ENCODE measurements at places on chromosomes 12 and 14. TPM values are rescaled to one million over a fixed set of nuclear protein-coding genes. Genes with fewer than 3 reads are reported as not detected.

DNA sequence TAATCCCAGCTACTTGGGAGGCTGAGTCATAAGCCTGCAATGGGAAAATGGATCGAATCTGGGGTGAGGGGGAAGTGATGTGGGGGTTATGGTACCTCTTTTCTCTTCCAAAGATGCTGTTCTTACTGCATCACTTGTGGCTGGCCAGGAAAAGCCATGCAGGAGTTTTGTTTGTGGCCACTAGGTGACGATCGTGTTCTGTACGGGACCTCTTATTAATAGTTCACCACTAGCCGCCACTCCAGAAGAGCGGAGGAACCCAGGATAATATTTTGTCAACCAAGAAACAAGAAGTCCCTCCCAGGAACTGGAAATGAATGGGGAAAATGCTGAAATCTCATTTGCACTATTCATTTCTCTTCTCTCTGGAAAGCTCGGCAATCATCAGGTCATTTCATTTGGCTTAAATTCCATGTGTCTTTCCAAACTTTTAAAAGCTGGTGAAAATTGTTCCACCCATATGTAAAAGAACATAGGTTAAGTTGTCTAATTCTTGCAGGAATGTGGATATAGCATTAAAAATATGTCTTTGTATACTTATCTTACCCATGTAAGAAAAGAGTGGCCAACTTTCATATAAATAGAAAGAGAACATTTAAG, 8.9 kb downstream of the GPR65 start:
- peak; percentile 67 for DNase-seq

NABP2 gene
- 28.2 TPM for polyA plus RNA-seq

KRT3 gene
- polyA plus RNA-seq, result not detected

SRRM4 gene
- polyA plus RNA-seq, result 0.04 TPM

INHBC gene
- polyA plus RNA-seq, result 0.22 TPM

GRCh38 chr12:64682572-64683277, 72.4 kb downstream of the RASSF3 start:
- DNase-seq, result peak; percentile 80

DNA sequence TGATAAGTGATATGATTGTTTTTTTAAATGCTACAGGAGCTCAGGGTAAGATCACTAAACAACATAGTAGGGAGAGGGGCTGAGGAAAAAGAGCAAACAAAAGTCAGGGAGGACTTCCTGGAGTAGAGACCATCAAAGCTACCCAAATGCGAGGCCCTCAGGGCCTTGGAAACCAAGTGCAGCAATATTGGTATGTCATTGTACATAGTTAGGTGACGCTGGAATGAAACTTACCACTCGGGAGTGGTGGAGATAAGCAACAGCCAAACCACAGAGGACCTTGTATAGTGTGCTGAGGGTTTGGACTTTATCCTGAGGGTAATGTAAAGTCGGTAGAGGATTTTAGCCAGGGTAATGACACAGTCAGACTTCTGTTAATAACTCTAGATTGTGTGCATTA, 13.8 kb downstream of the KITLG start:
- no peak for DNase-seq

GRCh38 chr12:2198005-2198501, 145.3 kb downstream of the CACNA1C start:
- no peak for DNase-seq

GRCh38 chr14:68145539-68145938, 326.0 kb downstream of the RAD51B start:
- DNase-seq, result no peak

CNTN1 gene
- 33.9 TPM for polyA plus RNA-seq

CMA1 gene
- polyA plus RNA-seq, result not detected

BCL2L14 gene
- 1.3 TPM for polyA plus RNA-seq

MUCL1 gene
- not detected for polyA plus RNA-seq

- peak; percentile 3 for DNase-seq
These were observed 131.8 kb upstream of the USP15 start for GRCh38 chr12:62128175-62128975.

TBC1D30 gene
- polyA plus RNA-seq, result 5.7 TPM

BDKRB2 gene
- polyA plus RNA-seq, result 3.7 TPM

GTF2A1 gene
- 39.3 TPM for polyA plus RNA-seq

DNA sequence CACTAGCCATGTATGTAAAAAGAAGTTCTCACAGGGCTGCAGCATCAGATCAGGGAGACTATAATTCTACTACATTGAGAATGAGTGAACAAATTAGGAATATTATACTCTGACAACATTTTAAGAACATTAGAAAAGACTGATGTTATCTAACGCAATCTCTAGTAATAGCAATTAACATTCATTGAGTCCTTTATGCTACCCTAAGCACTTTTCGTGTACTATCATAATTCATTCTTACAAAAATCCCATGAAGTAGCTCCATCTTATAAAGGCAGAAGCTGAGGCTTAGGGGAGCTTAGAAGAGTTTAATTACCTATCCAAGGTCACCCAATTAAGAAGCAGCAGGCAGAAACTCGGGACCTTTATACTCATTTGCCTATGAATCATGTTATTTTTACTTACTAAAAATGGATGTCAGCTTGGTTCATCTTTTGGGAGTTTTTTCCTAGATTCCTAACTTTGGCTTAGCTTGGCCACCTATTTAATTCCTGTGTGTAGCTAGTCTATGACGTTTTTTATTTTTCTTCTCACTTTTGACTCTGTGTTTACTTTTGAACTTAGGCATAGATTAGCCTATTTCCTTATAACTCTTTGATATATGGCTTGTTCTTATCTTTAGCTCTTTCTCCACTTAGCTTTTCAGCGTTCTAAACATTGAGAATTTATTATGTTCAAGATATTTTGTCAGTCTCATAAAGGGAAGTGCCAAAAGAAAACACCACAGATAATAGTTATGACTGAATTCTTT, 333.5 kb upstream of the DCN start:
- no peak for DNase-seq

DNA sequence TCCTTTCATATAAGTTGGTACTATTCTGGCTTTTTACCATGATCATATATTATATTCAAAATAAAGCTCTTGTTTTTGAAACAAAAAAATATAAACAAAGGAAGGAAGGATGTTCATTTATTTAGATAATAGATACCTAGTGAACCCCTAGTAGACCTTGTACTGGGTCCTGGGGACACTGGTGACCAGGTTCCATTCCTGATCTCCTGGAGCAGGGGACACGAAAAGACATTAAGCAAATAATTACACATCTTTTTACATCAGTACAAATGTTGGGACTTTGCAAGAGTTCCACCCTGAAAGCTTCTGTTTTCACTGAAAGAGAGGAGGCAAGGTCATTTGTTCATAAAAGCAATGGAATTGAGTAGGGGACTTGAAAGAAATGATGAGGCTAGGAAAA, 49.3 kb upstream of the SLC38A4 start:
- DNase-seq, result no peak

MYO1H gene
- polyA plus RNA-seq, result 1.5 TPM

DNA sequence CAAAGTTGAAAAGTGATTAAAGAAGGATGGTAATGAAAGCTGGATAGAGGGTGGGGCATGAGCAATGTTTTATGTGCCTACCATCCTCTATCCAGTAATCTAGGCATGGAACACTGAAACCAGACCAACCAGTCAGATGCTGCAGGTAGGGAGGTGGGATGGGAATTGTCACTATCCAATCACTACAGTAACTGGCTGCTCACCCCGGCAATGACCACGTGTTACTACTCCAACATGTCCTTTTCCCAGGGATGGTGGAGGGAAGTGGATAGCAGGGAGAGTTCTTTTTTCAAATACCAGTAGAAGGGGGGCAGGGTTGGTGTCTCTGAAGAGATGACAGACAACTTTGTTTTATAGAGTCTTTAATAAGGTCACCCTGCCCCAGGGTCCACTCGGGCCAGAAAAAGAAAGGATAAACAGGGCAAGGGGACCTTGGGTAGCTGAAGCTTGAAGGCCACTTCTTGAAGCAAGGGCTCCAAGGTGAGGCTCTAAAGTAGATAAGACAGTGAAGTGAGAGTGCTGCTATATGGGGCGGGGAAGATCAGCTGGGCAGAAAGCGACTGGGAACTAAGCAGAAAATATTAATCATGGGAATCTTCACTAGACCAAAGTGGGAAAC, 14.7 kb upstream of the CDH24 start:
- no peak for DNase-seq

DNA sequence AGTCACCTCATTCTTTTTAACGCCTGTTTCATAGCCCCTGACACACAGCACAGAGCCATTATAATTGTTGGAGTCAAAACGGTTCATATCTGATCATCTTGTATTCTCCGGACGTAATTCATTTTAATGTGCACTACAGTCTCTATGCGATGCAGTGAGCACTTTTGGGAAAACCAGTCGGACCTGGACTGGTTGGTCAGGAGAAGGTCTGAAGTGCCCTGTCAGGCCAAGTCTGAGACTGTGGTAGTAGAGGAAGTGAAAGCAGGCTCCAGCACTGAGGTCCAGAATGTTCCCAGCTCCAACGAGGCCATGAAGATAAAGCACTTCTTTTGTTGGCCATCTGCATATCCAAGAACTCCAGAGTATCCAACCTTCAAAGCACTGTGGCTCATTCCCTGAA, 117.1 kb upstream of the NCOR2 start:
- no peak for DNase-seq

- DNase-seq, result no peak
These were observed 16.0 kb downstream of the ANKRD9 start for GRCh38 chr14:102493585-102493984.

- DNase-seq, result no peak
These were observed 36.2 kb downstream of the VDR start for GRCh38 chr12:47868552-47869031.

DNA sequence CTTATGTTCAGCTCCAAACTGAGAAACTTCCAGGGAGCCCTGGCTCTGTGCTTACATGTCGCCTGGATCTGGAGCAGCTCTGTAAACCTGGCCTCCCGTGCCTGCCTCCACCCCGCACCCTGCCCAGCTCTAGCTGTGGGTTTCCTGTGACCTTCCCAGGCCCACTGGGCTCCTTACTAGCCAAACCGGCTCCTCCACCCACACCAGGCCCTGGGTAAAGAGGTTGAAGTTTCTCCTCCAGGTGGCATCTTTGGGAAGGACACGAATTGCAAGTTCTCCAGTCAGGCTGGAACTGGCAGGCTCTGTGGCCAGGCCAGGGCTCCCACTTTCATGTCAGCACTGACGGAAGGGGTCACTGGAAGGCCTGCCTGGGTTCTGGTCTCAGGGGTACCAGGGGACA, 60.9 kb upstream of the ZFP36L1 start:
- DNase-seq, result no peak

RHOJ gene
- polyA plus RNA-seq, result 19.9 TPM

DRAM1 gene
- 20.9 TPM for polyA plus RNA-seq

GRCh38 chr14:23173031-23173430, 10.4 kb downstream of the SLC7A8 start:
- DNase-seq, result no peak

MAP3K9 gene
- polyA plus RNA-seq, result 3.8 TPM

- no peak for DNase-seq
These were observed 14.0 kb upstream of the TRPV4 start for GRCh38 chr12:109847142-109847735.

DNA sequence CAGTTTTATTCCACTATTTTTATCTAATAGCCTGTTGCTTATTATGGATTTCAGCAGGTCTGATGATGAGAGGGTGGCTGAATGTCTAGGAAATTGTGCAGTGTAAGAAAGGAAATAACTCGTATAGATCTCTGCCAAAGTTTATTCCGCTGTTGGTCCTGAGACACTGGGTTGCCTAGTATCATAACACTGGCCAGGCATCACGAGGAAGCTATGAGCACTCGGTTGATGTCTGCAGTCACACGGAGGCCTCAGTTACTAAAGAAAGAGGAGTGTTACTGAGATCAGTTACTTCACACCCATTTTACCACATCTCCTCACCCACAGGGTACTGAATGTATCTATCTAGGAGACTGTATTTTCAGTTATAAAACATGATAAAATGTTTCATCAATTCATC, 21.9 kb downstream of the BHLHE41 start:
- DNase-seq, result no peak

DNA sequence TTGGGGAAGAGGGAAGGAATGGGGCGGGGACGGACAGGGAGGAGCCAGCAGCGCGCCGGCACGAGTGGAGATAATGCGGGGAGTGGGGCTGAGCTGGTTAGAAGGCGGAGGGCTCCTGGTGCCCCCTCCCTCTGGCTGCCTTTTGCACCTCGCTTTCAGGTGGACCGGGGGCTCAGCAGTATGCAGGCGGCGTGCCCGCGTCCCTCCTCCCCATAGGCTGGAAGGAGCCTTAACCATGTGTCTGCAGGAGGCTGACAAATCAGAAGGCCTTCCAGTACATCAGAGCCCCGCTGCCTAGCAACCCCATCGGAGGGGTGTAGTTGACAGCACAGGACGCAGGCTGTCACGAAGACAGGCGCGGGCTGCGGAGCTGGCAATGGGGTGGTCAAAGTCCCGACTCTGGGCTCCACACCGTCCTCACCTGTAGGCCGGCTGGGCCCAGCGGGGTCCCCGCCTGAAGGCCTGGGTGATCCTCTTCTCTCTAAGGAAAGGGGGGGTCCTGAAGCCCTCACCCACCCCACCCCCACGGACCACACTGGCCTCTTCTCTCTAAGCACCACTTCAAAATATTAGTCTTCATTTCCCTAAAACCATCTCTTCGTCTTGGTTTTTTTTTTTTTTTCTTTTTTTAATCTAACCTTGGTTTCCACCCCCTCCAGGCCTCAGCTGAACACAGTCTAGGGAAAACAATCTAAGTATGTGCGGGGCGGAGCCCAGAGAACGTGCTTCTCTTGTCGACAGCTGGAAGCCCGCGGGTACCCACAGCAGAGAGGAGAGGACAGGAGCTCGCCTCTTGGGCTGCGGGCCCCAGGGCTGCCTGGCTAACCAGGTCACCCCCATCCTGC, 44.5 kb downstream of the KDM2B start:
- DNase-seq, result peak; percentile 91

DNA sequence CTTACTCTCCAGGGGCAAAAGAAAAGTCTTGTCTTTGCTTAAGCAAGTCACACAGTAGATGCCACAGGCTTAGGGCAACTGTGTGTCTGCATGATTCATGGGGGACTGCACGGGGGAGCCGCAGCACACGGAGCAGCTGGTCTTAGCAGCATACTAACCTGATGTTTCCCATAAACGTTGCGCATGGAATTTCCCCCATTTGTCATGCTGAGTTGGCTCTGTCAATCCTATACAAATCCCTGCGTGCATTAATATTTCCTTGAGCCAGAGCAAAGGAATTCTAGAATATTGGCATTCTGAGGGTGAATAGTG, 71.2 kb downstream of the SAMD4A start:
- DNase-seq, result no peak

DNA sequence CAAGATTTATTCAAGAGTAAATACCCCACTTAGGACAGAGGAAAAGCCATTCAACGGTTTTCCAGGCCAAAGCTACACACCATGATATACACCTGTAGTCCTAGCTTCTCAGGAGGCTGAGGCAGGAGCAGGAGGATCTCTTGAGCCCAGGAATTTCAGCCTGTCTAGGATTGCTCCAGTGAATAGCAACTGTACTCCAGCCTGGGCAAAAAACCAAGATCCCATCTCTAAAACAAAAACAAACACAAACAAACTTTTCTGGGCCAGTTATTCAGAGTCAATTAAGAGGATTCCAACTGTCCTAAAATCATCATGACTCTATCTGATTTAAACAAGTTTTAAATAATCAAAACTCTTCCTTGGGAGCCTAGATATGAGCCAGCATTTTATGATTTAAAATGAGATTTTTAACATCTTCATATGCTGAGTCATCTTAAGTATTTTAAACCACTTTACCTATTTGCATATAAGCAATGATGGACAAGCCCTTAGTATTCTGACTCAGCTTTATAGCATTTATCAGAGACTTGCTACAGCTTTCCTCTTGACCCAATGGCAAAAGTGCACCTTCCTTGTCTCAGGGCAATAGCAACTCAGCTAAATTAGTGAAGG, 77.1 kb downstream of the KCNMB4 start:
- DNase-seq, result no peak

GLT1D1 gene
- 2.2 TPM for polyA plus RNA-seq

Data from renal pelvis (tissue), 12 donors.